Stimulated activated CD8-positive, alpha-beta memory T cell treated with anti-CD3 and anti-CD28 coated beads, Interleukin-15, amount 100 ng/mL, for 24 hours (primary cell): ENCODE measurements at places on chromosomes 16 and 17.

DNA sequence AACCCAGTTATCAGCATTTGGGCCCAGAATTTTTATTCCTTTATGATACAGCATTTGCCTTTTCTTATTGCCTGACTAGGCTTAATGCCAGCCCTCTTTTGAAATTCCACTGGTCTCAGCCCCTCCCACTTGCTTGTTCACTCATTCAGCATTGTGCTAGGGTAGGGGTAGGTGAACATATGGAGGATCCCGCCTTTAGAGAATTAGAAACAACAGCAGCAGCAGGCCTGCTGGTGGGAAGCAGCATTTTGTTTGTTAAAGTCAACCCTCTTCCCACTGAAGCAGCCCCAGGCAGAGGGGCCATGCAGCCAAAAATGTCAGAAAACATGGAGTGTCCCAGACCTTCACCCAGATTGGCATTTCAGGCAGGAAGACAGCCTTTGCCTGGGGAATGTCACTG lies 1355.2 kb downstream of the CDH8 start:
- no peak for DNase-seq

- peak; percentile 41 for DNase-seq
These were observed 3.4 kb downstream of the SLC38A10 start for GRCh38 chr17:81291662-81292061.

- no peak for DNase-seq
These were observed 192.5 kb downstream of the ZNF423 start for GRCh38 chr16:49663081-49664065.

DNA sequence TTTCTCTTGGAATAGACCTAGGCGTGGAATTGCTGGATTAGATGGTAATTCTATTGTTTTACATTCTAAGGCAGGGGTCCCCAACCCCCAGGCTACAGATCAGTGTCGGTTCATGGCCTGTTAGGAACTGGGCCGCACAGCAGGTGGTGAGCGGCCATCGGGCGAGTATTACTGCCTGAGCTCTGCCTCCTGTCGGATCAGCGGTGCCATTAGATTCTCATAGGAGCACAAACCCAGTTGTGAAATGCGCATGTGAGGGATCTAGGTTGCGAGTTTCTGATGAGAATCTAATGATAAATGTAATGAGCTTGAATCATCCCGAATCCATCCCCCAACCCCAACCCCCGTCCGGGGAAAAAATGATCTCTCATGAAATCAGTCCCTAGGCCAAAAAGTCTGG lies 23.0 kb downstream of the NLRC5 start:
- DNase-seq = no peak

DNA sequence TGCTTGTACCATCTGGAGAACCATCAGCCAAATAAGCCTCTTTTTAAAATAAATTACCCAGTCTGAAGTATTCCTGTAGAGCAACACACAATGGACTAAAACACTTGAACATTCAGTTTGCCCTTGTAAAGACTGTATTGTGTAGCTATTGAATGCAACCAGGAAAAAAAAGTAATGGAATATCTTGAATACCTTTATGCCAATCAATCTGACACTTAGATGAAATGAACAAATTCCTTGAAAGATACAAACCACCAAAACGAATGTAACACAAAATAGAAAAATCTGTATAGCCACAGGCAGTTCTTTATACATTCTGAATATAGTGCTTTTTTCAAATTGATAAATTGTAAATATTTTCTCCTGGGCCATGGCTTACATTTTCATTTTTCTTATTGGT lies 63.3 kb upstream of the KCNJ16 start:
- DNase-seq = no peak

DNA sequence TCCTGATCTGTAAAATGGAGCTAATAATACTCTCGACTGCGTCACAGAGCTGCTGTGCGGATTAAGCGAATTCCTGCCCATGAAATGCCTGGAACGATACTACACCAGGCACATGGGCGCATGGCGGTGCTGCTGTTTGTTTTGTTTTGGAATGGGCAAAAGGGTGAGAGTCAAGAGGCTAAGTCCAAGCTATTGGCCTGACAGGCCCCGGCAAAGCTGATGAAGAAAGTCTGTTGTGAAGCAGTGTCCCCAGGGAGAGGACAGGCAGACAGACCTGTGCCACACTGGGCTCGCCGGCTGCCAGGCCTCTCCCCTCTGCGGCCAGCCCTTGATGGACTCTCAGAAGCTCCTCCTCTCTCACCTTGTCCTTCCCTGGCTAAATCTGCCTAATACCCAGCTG lies 31.3 kb upstream of the RASD1 start:
- no peak for DNase-seq

- no peak for DNase-seq
These were observed 443.0 kb downstream of the WWOX start for GRCh38 chr16:78542419-78542818.

- no peak for DNase-seq
These were observed 3.0 kb downstream of the SPATA20 start for GRCh38 chr17:50549969-50550368.

DNA sequence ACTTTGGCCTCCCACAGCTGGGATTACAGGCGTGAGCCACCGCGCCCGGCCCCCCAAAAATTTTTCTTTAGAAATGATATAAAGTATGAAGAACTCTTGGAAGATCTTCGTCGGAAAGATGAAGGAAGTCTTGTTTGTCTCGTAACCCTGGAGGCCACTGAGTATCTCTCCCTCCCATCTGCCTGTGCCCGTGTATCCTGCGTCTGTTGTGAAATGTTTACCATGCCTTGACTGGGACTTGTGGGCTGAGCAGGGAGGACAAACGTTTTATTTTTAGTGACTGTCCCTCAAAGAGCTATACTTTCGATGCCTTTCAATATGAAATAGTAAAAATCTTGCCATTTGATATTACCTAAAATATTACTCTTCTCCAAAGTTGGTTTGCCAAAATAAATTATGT lies 121.2 kb downstream of the RPTOR start:
- DNase-seq = no peak

- DNase-seq = no peak
These were observed 40.3 kb upstream of the BAHCC1 start for GRCh38 chr17:81354954-81355347.

GRCh38 chr16:64475627-64476351 lies 646.1 kb downstream of the CDH11 start:
- no peak for DNase-seq

DNA sequence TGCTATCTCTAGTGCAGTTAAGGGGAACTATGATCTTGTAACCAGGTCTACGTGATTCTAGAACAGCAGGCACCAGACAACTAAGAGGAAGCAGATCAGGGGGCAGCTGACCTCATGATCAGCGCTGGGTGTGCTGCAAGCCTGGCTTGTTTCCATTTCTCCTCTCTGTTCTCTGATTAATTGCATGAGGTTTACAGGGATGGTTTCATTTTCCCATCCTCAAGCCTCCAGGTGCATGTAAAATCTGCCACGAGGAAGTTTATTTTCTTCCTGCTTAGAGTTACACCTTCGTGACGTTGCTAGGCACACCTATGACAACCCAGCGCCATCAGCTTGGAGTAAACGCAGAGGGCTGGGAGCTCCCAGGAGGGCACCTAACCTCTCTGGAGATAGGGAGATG lies 4.3 kb upstream of the NUPR1 start:
- no peak for DNase-seq

DNA sequence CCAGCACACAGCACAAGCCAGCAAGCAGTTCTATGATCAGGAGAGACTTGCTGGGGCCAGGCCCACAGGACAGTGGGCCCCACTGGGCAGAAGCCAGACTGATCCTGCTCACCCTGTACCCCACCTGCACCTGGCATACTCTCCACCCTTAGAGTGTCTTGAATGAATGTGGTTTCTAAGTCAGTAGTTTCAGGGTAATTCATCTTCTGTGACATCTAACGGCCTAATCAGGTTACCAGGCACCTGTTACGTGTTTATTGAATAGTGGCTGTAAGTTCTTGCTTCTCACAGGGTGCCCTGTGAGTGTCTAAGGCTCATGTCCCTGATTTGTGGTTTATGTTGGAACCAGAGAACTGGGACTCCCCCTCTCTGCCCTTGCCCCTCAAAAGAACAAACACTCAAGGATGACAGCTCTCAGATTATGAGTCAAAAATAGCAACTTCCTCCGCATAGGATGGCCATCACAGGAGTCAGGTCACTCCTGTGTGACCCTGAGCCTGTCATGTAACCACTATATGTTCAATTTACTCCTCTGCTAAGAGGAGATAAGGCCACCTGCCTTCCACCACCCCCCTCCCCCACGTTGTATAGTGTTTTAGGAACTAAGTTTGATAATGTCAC lies 7.0 kb upstream of the OR2C1 start:
- DNase-seq = no peak

DNA sequence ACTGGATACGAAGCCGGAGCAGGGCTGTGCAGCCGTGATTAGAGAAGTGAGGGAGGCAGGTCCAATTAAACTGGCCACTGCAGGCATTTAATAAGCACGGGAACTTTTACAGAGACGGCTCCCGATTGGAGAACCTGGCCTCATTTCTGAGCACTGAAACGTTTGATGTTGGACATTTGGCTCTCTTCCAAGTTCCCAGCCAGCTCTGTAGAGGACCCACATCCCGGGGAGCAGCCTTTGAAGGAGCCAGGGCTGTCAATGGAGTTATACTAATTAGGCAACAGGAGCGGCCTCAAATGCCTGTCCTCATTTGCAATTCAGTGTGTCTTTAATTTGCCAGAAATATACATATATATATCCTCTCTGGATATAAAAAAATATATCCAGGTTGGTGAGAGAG lies 499.4 kb upstream of the C16orf82 start:
- no peak for DNase-seq

GRCh38 chr17:55859301-55859795 lies 108.5 kb downstream of the PCTP start:
- no peak for DNase-seq

GRCh38 chr17:75468291-75468754 lies 11.9 kb downstream of the TMEM94 start:
- DNase-seq = no peak
